ENCODE measurements at places on chromosomes 4 and X. TPM values are rescaled to one million over a fixed set of nuclear protein-coding genes. Genes with fewer than 3 reads are reported as not detected.

The SLC25A4 gene
- total RNA-seq = 16.9 TPM

The PHOX2B gene
- total RNA-seq = not detected

The TMSB15A gene
- total RNA-seq = not detected

The DCAF12L2 gene
- 0.26 TPM for total RNA-seq

The NEIL3 gene
- 0.90 TPM for total RNA-seq

The CLGN gene
- 53.1 TPM for total RNA-seq

The NALF2 gene
- 0.79 TPM for total RNA-seq

The MYOZ2 gene
- not detected for total RNA-seq

The CHIC1 gene
- total RNA-seq = 2.9 TPM

The SPANXN4 gene
- not detected for total RNA-seq

The SYTL5 gene
- total RNA-seq = 10.2 TPM

The WAS gene
- not detected for total RNA-seq

The PFKFB1 gene
- 0.13 TPM for total RNA-seq

The TMEM144 gene
- 4.2 TPM for total RNA-seq

The FOXR2 gene
- not detected for total RNA-seq

The RRH gene
- total RNA-seq = 0.38 TPM

The LARP7 gene
- total RNA-seq = 27.8 TPM

The SEC24B gene
- total RNA-seq = 10.0 TPM

The PCDH18 gene
- total RNA-seq = under 0.01 TPM

The PABPC1L2A gene
- total RNA-seq = not detected

The ADGRG2 gene
- 0.13 TPM for total RNA-seq

The STS gene
- 0.77 TPM for total RNA-seq

The ACE2 gene
- total RNA-seq = not detected

The PPARGC1A gene
- total RNA-seq = 1.6 TPM

The SMR3B gene
- not detected for total RNA-seq

The ADH1A gene
- not detected for total RNA-seq

The DLG3 gene
- total RNA-seq = 21.1 TPM

The BMX gene
- not detected for total RNA-seq

The PLK4 gene
- 1.7 TPM for total RNA-seq

The RNF175 gene
- total RNA-seq = not detected

The GPR143 gene
- total RNA-seq = 0.79 TPM

The HDAC6 gene
- total RNA-seq = 33.2 TPM

The MBTPS2 gene
- total RNA-seq = 4.6 TPM

The GLOD5 gene
- not detected for total RNA-seq

The AFF2 gene
- total RNA-seq = 0.26 TPM

The ZXDA gene
- total RNA-seq = 7.7 TPM

The HS6ST2 gene
- total RNA-seq = 16.8 TPM

The TCEAL2 gene
- not detected for total RNA-seq

The CNGA1 gene
- total RNA-seq = 1.6 TPM

The SSX1 gene
- not detected for total RNA-seq

The GJB1 gene
- total RNA-seq = not detected

The ARR3 gene
- total RNA-seq = not detected

The CNKSR2 gene
- total RNA-seq = 0.53 TPM

The NOX1 gene
- total RNA-seq = not detected

The STK26 gene
- total RNA-seq = 49.9 TPM

The GPRIN3 gene
- total RNA-seq = not detected

The MAGEB10 gene
- not detected for total RNA-seq

The USP17L22 gene
- total RNA-seq = not detected

The ZAR1 gene
- total RNA-seq = not detected

The OCIAD1 gene
- total RNA-seq = 97.1 TPM

The CNGA2 gene
- not detected for total RNA-seq

The RPA4 gene
- total RNA-seq = 1.2 TPM

The MAGEC1 gene
- not detected for total RNA-seq

The JCHAIN gene
- not detected for total RNA-seq

The UGT2B17 gene
- not detected for total RNA-seq

The LIMCH1 gene
- total RNA-seq = 5.2 TPM

The ZNF732 gene
- total RNA-seq = 0.77 TPM

The RS1 gene
- total RNA-seq = not detected

The ANXA10 gene
- 0.79 TPM for total RNA-seq
